CD4-positive, alpha-beta T cell treated with Interleukin-2 at 100 ng/mL for 4 hours (primary cell): ENCODE measurements at places on chromosomes 3 and 15.

DNA sequence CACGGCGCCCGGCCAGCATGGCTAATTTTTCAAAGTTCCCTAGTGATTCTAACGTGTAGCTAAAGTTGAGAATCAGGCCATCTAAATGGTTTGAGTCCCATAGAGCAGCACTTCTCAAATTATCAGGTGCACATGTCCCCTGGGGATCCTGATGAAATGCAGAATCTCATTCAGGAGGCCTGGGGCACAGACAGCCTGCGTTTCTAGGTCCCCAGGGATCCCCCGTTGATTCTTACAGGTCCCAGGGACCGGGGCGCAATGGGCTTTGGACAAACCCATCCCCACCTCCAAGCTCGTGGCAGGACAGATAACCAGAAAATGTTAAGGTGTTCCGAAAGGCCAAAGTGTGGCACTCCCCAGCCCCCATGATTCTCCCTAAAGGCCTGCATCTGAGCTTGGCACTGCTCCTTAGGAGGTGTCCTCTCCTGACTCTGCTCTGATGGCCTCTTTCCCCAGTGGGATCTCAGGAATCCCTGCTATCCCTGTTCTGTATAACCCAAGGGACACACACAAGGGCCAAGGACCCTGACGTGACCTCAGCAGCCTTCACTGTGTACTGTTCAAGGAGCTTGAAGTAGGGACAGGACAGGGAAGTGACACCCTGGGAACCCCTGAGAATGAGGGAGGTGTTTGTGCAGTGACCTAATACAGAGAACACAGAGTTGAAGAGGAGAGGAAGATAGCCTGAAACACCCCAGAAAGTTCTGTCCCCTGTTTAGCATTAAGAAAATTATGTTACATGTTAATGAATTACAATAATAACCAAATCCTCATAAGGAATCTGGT is 8.0 kb downstream of the LRRK1 start:
- no peak for DNase-seq

DNA sequence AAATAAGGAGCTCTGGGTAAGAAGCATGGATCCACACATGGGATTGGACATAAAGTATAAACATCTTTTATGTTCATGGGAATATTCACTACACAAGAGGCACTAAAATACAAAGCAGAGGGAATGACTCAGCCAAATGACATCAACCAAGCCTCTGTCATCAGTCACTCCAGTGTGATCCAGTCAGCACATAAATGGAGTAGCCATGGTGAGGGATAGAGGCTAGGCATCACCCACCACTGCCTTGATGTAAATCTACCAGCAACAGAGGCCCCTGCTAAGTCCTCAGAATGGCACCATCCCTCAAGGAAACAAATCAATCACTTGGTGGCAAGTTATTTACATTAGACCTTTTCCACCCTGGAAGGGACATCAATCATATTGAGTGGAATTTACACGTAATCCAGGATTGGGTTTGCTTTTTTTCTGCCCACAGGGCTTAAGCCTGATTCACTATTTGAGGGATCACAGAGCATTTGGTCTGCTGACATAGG is 27.2 kb downstream of the VEPH1 start:
- DNase-seq = no peak

DNA sequence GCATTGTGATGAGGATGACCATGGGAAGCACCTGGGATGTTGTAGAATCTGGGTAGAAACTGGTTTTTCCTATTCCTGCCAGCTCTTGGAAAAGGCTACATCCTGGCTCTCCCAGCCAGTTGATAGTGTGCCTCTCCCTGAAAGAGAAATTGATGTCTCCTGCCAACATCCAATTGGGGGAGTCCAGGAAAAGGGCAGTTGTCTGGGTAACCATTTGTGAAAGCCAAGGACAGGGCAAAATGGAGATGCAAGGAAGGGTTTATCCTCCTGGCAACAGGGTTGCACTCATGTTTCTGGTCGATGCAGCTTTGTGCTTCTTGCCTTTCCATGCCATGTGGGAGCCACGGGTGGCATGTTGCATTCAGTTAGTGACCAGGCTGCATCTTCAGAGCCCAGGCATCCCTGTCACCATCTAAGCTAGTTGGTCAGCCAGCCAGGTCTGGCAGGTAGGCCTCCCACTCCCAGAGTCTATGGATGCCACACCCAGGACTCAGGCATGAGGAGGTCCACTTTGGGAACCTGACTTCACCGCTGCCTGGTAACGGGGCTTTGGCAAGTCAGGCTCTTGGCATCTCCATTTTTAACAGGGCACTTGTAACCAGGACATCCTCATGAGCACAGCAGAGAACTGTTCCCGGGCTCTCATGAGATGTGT is 153.5 kb downstream of the DNAJB8 start:
- no peak for DNase-seq

GRCh38 chr3:117356091-117356705 is 646.6 kb downstream of the TUSC7 start:
- no peak for DNase-seq

DNA sequence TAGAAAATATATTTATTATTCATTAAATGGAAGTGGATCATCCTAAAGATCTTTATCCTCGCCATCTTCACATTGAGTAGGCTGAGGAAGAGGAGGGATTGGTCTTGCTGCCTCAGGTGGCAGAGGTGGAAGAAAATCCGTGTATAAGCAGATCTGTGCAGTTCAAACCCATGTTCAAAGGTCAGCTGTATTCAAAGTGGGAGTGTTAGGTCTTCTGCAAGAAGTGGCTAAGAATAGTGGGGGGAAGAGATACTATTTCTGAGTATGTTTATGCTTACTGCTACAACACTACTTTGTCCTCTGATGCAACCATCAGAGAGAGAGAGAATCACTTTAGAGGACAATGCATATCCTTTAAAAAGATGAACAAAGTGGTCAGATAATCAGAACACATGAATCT is 39.5 kb downstream of the YEATS2 start:
- no peak for DNase-seq

DNA sequence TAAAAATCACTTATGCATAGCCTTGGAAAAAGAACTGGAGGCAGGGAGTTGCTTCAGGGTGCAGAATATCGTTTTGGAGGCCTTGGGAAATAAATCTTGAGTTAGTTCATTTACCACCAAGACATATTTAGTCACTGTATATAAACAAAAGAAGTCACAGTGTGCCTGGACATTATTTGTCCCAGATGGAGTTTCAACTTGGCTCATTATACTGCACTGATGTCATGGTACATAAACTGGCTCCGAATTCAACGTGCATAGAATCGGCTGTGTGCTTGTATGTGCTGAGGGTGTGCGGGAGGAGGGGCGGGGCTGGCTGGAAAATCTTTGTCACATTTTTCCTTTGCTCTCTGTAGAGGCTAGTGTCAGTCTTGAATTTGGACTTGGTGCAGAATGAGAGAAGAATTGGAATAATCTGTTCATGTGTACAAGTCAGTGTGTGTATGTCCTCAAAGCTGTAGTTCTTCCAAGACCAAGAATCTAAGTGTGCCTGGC is 86.6 kb downstream of the FNDC3B start:
- DNase-seq = no peak

- DNase-seq = peak; percentile 70
These were observed 37.7 kb downstream of the GPD1L start for GRCh38 chr3:32143849-32144757.

DNA sequence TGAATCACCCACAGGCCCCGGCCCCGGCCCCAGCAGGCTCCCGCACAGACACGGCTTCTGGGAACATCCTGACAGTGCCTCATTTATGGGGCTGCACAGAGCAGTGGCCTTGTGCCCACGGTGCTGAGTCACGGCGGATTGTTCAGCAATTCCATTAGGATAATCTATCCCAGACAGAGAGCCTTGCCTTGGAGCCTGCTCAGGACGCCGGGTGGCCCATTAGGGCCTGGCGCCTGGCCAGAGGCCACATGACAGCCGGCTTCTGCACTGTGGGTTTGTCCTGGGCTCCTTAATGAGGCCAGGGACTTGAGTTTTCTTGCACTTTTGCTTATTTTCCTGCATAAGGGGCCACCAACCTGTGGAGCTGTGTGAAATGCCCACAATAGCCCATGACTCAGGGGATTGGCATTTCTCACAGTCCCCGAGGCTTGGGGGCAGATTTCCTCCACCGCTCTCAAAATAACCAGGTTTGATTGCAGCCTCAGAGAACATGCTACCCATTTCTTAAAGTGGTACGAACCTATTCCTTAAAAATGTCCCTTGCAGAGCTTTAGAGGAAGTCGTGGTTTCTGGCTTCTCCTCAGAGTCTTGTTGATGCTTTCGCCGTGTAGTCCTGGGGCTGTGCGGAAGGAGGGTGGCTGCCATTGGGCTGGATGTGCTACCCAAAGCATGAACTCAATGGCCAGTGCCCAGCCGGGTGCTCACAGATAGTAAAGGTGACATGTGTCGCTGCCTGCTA is 19.0 kb downstream of the SYNM start:
- DNase-seq = no peak

GRCh38 chr3:53253707-53254508 is 1.9 kb downstream of the TKT start:
- DNase-seq = no peak

GRCh38 chr3:122960652-122961051 is 66.9 kb downstream of the SEMA5B start:
- DNase-seq = no peak

GRCh38 chr3:40988468-40988867 is 210.8 kb upstream of the CTNNB1 start:
- DNase-seq = no peak

DNA sequence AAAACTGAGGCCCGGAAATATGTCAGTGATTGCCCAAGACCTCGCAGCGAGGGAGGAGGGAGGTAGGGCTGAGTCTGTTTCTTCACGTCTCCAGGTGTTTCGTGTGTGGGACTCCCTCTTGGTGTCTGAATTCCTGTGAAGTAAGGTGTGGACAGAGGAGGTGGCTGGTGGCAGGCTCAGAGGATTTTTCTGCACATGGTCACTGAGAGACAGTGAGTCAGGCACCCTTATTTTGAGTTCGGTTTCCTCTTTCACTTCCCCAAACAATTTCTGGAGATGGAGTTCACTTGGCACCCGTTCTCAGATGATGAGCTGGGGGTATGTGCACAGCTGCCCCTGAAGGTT is 46.3 kb upstream of the VPS8 start:
- no peak for DNase-seq

DNA sequence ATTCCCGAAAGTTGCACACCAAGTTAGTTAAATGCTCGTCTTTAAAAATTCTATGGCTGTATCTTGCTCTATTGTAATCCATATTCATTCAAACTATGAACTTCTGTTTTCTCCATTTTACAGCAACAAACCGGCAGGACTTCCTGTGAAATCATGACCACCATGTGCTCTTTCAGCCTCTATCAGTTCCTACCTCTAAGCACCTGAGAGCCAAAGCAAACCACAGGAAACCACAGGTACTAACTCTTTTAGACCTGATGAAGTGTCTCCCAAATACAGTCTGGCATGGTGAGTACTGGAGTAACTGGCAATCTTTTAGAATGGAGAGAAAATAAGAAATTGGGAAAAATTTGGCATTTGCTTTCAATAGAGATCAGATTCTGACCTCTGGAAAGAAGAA is 186.5 kb upstream of the SLITRK3 start:
- no peak for DNase-seq

GRCh38 chr3:70774641-70775040 is 462.2 kb upstream of the MDFIC2 start:
- no peak for DNase-seq

DNA sequence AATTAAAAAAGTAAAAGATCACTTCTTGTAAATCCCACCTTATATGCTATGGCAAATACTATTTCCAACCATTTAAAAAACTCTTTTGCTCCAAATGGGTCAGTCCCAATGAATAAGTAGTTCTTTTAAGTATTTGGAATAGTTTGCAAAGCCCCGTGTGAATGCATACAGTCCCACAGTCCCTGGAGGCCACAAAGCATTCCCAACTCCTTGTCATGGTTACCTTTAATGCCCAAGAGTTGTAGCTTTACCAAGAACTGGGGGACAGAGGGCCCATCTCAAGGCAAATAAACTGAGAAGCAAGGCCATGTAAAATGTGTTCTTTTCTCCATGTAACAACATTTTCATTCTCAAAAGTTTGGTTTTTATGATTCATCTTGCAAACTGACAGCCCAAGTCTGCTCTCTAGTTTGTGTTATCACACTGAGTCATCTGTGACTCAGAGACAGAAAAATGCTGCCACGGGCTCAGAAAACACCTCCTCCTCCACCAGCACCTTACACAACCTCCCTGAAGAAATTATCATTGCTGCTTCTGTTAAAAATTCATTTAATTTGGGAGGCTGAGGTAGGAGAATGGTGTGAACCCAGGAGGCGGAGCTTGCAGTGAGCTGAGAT is 336.2 kb downstream of the ERC2 start:
- no peak for DNase-seq

DNA sequence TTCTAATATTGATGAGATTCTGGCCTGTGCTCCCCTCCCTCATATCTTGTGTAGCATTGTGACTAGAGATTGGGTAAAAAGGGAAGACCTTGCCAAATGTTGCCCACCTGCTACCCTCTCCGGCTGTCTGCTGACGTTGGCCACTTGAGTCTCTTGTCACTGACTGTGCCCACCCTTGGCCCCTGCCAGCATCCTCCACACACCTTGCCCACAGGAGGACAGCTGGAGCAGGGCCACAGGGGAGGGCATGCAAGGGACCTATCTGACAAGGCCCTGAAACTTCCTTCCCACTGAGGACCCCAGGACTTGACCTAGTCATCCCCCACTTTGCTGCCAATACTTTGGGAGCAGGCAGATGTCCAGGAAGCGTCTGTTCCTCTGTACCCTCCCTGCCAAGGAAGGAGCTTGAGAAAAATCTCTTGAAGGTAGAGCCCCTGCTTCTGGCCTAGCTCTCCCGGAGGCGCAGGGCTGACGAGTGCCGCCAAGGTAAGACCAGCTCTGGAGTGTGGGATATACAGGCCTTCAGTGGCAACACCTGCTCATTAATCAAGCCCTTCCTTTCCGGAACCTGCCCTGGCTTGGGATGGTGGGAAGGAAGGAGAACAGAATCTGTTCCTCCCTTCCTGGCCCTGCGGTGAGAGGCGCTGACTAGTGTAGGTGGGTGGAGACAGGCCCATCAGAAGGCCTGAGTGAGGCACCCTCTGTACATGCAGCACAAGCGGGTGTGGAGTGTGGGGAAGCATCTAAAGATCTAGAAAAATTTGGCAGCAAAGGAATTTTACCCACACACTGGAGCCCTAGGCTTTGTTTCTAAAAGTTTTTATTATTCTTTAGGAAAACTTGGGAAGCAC is 4.9 kb upstream of the PAK6 start:
- no peak for DNase-seq

GRCh38 chr15:43214169-43214568 is 6.6 kb downstream of the EPB42 start:
- DNase-seq = no peak

- no peak for DNase-seq
These were observed 246.8 kb upstream of the ROBO1 start for GRCh38 chr3:80014576-80014975.

- DNase-seq = no peak
These were observed 261.1 kb upstream of the PDZRN3 start for GRCh38 chr3:73885862-73886261.

- DNase-seq = no peak
These were observed 34.5 kb upstream of the STIMATE start for GRCh38 chr3:52931889-52932288.

- peak; percentile 49 for DNase-seq
These were observed 130.6 kb downstream of the MBNL1 start for GRCh38 chr3:152399374-152399773.

GRCh38 chr15:68285259-68285980 is 7.9 kb downstream of the FEM1B start:
- no peak for DNase-seq

GRCh38 chr3:36681867-36682266 is 82.5 kb downstream of the DCLK3 start:
- no peak for DNase-seq
